Body of pancreas (tissue), 4 donors: ENCODE measurements at places on chromosomes 7 and 10. TPM values are rescaled to one million over a fixed set of nuclear protein-coding genes. Genes with fewer than 3 reads are reported as not detected.
A peak's percentile ranks its signal among the peaks of the same experiment; 100 is the strongest.

- H3K27me3 ChIP-seq, result peaks cover 8% of the 10 kb centered on the region
- H3K27ac ChIP-seq, result no peak overlapping the region
- no peak for DNase-seq
- H3K4me1 ChIP-seq, result peaks cover 15% of the 10 kb centered on the region
- no peak overlapping the region for H3K4me3 ChIP-seq
Measured at GRCh38 chr7:120991161-120991560, 2.6 kb downstream of the CPED1 start.

DNA sequence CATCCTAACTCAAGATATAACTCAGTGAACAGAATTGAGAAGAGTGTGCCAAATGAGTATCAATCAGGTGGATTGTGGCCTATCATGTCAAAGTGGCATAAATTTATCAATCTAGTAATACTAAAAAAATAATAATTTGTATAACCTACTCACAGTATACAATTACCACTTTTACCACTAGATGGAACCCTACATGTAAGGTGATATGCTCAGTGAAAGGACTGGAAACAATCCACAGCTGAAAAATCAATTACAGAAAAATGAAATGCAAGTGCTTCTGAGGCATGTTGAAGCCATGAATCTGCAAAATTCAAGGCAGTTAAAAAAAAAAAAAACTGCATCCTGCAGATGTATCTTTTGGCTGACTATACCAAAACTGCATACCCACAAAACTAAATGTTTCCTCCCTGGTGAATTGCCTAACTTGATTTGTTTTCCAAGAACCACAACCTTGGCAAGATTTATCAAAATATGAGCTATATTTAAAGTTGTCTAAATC, 13.9 kb downstream of the ARHGAP19 start:
- no peak for DNase-seq
- H3K36me3 ChIP-seq, result no peaks in the 10 kb centered on the region
- H3K27me3 ChIP-seq, result no peaks in the 10 kb centered on the region
- no peak overlapping the region for H3K4me3 ChIP-seq
- H3K4me1 ChIP-seq, result peaks cover 3% of the 10 kb centered on the region
- peak overlapping the region; percentile 57 for H3K27ac ChIP-seq

Gene NSUN6
- total RNA-seq, result 21.4 TPM

- H3K36me3 ChIP-seq, result no peaks in the 10 kb centered on the region
- no peaks in the 10 kb centered on the region for H3K4me1 ChIP-seq
- no peaks in the 10 kb centered on the region for H3K27me3 ChIP-seq
Measured at GRCh38 chr7:95863623-95864022, 91.3 kb downstream of the DYNC1I1 start.

DNA sequence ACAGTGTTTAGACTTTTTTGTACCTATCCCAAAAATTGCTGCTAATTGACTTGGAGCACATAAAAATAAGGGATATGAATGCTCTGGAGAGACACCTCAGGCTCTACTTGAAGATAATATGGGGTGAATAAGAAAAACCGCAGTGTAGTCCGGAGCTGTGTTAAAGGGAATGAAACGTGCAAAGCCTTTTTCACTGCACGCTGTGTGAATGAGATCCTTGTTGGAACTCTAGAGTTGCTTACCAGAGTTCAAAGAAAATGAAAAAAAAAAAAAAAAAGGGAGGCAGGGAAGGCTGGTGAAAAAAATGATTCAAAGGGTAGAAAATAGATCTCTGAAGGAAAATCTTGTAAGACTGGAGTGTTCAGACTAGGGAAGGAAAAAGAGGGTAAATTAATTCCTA, 226.6 kb downstream of the LRMDA start:
- H3K27ac ChIP-seq, result no peak overlapping the region
- no peaks in the 10 kb centered on the region for H3K36me3 ChIP-seq
- no peak overlapping the region for H3K4me3 ChIP-seq

GRCh38 chr7:156722043-156722826, 81.7 kb downstream of the RNF32 start:
- H3K27ac ChIP-seq, result no peak overlapping the region
- H3K4me1 ChIP-seq, result no peaks in the 10 kb centered on the region
- no peaks in the 10 kb centered on the region for H3K36me3 ChIP-seq

Gene CCDC7
- total RNA-seq, result 4.3 TPM

DNA sequence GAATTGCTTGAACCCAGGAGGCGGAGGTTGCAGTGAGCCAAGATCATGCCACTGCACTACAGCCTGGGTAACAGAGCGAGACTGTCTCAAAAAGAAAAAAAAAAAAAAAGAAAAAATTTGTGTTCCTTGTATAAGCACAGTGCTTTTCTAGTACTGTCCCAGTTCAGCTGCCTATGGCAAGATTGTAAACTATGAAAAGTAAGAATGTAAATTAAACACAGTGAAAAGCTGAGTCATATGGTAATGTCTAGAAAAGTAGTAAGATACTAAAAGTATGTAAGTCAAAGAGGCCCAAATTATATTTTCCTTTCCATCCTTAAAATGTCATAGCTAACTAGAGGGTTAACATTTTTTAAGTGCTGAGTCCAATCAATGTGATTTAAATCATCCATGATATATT, 42.8 kb downstream of the RBM20 start:
- H3K4me3 ChIP-seq, result no peak overlapping the region
- H3K27ac ChIP-seq, result no peak overlapping the region
- DNase-seq, result no peak
- H3K36me3 ChIP-seq, result no peaks in the 10 kb centered on the region
- no peaks in the 10 kb centered on the region for H3K27me3 ChIP-seq
- H3K4me1 ChIP-seq, result no peaks in the 10 kb centered on the region

DNA sequence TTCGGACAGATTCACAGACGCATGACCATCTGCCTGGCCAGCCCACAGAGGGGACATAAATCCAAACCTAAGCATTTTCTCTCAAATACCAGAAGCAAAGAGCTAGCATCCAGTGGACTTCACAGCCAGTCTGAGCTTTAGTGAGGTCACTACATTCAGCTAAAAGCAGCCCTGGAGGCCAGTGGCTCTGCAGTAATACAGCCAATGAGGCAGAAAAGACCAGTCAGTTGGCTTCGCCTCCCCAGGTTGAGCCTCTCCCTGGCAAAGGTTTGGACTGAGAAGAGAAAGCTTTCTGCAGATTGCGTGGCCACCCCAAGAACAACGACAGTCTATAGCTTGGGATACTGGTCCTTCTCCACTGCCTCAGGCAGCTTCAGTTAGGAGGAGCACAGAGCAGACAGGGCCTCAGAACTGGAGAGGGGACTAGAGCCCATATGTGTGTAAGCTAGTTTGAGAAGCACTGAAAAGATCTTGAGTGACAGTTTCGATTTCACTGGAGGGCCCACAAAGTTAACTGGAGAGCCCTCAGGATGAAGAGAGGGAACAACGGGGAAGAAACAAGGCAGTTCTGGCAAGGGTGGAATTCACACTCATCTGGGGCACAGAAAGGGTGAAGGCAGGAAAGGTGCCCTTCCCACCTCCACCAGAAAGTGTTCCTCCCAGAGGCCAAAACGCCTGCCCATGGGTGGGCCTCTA, 3.8 kb downstream of the WDR91 start:
- H3K27me3 ChIP-seq, result no peaks in the 10 kb centered on the region
- peaks cover 75% of the 10 kb centered on the region for H3K4me1 ChIP-seq
- no peak overlapping the region for H3K4me3 ChIP-seq
- no peak for DNase-seq

Gene RSPH10B
- not detected for total RNA-seq

DNA sequence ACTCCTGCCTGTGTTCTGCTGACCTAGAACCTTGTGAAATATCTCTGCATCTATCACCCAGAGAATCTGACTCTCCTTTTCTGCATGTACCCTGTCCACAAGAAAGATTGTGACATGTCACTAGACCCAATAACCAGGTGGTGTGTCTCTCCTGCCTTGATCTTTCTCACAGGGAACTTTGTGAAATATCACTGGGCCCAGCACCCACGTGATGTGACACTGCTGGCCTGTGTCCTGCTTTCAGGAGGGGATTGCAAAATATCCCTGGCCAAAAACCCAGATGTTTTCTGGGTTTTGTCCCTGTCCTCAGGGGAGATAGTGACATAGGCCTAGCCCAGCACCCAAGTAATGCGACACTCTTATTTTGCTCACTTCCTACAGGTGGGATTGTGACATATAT, 10.1 kb upstream of the ZNF107 start:
- H3K4me3 ChIP-seq, result no peak overlapping the region
- H3K27ac ChIP-seq, result no peak overlapping the region
- no peaks in the 10 kb centered on the region for H3K36me3 ChIP-seq
- no peak for DNase-seq

GRCh38 chr10:86486856-86487255, 34.7 kb downstream of the WAPL start:
- no peaks in the 10 kb centered on the region for H3K36me3 ChIP-seq
- no peaks in the 10 kb centered on the region for H3K4me1 ChIP-seq
- no peaks in the 10 kb centered on the region for H3K27me3 ChIP-seq
- no peak overlapping the region for H3K4me3 ChIP-seq

GRCh38 chr7:90445633-90446032, 23.8 kb upstream of the PTTG1IP2 start:
- no peaks in the 10 kb centered on the region for H3K27me3 ChIP-seq
- no peak overlapping the region for H3K27ac ChIP-seq
- DNase-seq, result no peak
- H3K4me3 ChIP-seq, result no peak overlapping the region

GRCh38 chr10:110379831-110380230, 75.1 kb upstream of the SMNDC1 start:
- no peak for DNase-seq
- H3K36me3 ChIP-seq, result no peaks in the 10 kb centered on the region
- peaks cover 4% of the 10 kb centered on the region for H3K4me1 ChIP-seq
- no peak overlapping the region for H3K4me3 ChIP-seq
- no peaks in the 10 kb centered on the region for H3K27me3 ChIP-seq

DNA sequence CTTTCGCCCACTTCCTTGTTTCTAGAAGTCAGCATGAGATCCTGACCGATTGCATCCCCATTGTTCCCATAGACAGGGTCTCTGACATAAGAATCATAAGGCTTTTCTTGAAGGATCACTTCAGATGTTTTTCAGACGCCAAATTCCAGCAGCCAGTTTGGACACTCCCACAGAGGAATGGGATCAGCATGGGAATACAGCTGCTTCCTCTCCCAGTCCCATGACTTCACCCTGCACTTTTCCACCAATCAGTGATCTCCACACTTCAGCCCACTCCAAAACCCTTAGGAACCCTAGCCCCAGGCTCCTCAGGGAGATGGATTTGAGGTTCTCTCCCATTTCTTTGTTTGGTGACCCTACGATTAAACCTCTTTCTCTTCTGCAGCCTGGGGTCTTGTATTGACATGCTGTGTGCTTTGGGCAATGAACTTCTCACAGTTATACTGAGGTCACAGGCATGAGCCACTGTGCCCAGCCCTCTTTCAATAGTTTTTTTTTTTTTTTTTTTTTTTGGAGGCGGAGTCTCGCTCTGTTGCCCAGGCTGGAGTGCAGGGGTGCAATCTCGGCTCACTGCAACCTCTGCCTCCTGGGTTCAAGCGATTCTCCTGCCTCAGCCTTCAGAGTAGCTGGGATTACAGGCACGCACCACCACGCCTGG, 52.8 kb upstream of the CHST3 start:
- no peak overlapping the region for H3K27ac ChIP-seq
- H3K27me3 ChIP-seq, result no peaks in the 10 kb centered on the region
- DNase-seq, result no peak

Gene WDFY4
- 2.3 TPM for total RNA-seq

Gene FANK1
- total RNA-seq, result 1.0 TPM

DNA sequence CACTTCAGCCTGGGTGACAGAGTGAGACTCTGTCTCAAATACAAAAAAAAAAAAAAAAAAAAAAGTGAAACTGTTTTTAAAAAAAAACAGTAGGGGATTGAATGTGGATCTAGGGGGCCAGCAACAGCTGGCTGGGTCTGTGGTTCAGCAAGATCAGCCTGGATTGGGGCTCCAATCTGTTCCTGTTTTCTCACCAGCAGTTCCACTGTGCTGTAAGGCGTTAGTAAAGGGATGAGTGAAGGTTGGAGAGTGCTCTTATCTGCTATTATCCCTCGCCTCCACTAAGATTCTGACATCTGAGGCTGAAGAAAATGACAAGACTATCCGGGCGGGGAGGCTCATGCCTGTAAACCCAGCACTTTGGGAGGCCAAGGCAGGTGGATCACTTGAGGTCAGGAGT, 41.6 kb upstream of the GTF2IRD1 start:
- no peak for DNase-seq
- no peaks in the 10 kb centered on the region for H3K4me1 ChIP-seq
- H3K36me3 ChIP-seq, result no peaks in the 10 kb centered on the region
- H3K27ac ChIP-seq, result no peak overlapping the region
- no peak overlapping the region for H3K4me3 ChIP-seq

Gene DIP2C
- total RNA-seq, result 9.6 TPM

DNA sequence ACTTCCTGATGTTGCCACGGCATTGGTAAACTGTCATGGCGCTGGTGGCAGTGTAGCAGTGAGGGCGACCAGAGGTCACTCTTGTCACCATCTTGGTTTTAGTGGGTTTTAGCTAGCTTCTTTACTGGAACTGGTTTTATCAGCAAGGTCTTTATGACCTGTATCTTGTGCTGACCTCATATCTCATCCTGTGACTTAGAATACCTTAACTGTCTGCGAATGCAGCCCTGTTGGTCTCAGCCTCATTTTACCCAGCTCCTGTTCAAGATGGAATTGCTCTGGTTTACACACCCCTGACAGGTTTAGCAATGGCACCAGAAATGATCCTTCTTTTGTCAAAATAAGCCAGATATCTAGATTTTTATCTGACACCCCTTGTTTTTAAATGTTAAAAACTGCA, 85.3 kb downstream of the ARL4A start:
- H3K4me1 ChIP-seq, result peaks cover 29% of the 10 kb centered on the region
- no peak for DNase-seq
- H3K27me3 ChIP-seq, result no peaks in the 10 kb centered on the region
- H3K4me3 ChIP-seq, result no peak overlapping the region

DNA sequence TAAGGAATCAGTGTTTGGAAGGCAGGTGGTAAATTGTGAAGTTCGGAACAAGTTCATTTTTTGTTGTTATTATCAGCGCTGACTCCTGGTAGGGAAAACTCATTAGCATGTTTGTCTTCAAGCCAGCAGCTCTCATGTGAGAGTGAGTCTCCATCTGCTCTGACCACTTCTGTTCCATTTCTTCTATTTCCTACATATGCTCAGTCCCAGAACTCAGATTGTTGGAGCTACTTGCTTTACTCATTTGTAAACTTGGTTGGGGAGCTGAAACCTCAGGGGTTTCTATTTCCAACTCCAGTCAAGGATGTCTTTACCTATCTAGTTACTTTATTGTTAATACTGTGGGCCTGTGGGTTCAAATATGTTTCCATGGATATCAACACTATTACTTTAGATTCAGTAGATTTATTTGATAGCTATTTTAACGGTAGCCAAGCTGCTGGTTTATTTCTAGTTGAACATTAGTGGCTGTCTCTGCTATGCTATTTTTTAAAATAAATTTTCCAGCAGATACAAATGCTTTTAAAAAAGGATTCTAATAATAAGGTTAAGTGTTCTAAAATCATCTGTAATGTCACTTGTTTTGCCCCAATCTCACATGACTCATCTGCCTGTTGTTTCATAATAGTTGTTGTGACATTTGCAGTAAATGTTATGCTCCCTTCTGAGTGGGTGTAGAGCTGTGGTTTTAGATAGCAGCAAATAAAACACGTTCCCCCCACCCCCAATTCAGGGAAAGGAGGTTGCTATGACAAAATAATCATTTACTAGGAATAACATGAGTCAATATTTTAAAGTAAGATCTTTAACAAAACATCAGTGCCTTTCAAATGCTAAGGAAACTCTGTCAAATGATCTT, 143.3 kb downstream of the HDAC9 start:
- no peak overlapping the region for H3K4me3 ChIP-seq
- no peaks in the 10 kb centered on the region for H3K4me1 ChIP-seq
- H3K27me3 ChIP-seq, result no peaks in the 10 kb centered on the region
- no peak overlapping the region for H3K27ac ChIP-seq
- H3K36me3 ChIP-seq, result no peaks in the 10 kb centered on the region
